CD4-positive, alpha-beta T cell treated with Interleukin-1 beta for 1 hour (primary cell): ENCODE measurements at places on chromosomes 1 and 21.

GRCh38 chr1:57163325-57163724, 197.5 kb upstream of the C8B start:
- DNase-seq: no peak

GRCh38 chr1:25255706-25256577, 8.7 kb upstream of the RSRP1 start:
- no peak for DNase-seq

- peak; percentile 88 for DNase-seq
Measured at GRCh38 chr1:64966158-64966971, at the start of gene JAK1. TSS of gene JAK1 (minus strand) at chr1:64966549. CDS start at chr1:64886264, 80,285 bp downstream.

GRCh38 chr1:172398970-172399755, 21.3 kb upstream of the C1orf105 start:
- no peak for DNase-seq

GRCh38 chr1:11650331-11650991, 3.8 kb downstream of the FBXO2 start:
- peak; percentile 87 for DNase-seq

DNA sequence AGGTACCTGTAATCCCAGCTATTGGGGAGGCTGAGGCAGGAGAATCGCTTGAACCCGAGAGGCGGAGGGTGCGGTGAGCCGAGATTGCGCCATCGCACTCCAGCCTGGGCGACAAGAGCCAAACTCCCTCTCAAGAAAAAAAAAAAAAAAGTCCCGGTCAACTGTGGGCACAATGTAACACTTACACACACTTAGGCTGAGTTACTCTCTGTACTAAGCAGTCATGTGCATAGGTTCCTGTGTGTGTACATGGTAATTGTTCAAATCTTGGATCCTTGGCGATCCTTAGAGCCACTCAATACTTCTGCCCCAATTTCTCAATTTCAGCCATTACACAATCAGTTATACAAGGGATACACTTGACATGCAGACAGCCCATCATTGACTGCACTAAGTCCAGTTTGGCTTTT, 11.6 kb downstream of the SDCCAG8 start:
- peak; percentile 30 for DNase-seq

GRCh38 chr1:184945678-184946412, 28.5 kb downstream of the NIBAN1 start:
- DNase-seq: no peak

DNA sequence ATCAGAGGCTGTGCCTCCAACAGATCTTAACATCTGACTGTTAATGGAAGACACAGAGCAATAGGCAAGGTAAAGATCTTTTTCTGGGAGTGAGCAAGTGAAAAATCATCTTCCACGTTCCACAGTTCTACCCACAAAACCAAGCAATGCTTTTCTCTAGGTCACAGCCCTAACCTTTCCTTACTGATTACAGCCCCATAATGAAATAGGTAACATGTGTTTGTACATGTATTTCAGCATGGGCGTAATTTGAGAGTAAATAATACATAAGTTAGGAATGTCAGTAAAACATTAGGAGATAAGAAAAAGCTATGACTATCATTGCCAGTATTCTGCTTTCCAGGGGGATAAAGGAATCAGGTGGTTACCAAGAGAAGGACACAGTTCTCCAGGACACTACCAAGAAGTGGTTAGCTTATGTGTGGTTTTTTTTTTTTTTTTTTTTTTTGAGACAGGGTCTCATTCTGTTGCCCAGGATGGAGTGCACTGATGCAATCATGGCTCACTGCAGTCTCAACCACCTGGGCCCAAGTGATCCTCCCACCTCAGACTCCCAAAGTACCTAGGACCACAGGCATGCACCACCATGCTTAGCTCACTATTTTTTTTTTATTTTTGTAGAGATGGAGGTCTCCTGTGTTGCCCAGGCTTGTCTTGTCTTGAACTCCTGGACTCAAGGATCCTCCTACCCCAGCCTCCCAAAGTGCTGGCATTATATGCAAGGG, 72.0 kb downstream of the DAP3 start:
- no peak for DNase-seq

GRCh38 chr1:89708751-89709375, 75.9 kb downstream of the LRRC8C start:
- DNase-seq: no peak

DNA sequence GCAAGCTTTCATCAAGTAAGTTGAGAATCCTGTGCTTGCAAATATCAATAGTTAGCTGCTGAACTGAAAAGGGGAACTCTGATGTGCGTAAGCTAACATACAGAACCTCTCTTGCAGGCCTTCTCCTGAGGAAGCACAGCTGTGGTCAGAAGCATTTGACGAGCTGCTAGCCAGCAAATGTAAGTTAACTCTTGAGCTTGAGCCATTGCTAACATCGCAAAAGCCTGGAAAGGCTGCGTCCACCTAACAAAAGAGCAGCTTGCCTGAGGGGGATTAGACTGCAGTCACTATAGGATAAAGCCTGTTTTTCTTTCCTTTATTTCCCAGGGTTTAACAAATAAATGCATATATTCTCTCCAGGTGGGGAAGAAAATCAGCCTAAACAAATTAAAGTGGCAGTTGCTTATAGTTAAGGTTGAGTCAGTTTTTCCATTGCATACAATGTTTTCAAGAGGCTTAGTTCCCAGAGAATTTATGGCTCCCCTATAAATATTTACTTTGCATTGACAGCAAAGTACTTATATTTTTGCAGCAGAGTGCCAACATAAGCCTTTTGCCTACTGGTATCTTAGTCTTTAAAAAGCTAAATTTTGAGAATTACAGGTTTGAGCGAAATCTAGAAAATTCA, 1.5 kb downstream of the RGS2 start:
- DNase-seq: no peak

DNA sequence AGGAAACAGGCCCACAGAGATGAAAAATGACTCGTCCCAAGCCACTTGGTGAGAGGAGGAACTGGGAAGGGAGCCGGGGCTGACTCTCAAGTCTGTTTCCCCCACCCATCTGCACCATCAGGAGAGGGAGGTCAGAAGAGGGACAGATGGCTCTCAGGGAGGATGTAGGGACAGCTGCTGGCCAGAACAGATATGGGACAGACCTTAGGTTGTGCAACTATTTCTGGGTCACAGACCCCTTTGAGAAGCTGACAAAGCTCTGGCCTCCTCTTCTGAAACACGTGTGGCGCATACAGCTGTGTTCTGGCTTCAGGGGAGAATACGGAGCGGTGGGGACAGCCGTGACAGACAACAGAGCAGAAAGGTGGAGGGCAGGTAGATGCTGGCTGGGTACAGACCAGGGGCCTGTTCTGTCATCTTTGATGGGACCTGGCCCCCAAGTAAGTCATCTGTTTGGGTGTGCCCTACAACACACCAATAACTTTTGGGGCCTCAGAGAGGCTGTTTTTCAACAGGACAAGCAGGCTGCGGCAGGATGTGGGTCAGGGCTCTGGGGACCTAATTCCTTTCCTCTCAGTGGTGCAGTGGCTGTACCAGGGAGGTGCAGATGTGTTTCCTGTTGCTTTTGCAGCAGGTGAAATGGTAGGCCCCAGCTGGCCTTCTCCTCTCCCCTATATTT, 7.3 kb downstream of the SH3BGRL3 start:
- DNase-seq: peak; percentile 78

DNA sequence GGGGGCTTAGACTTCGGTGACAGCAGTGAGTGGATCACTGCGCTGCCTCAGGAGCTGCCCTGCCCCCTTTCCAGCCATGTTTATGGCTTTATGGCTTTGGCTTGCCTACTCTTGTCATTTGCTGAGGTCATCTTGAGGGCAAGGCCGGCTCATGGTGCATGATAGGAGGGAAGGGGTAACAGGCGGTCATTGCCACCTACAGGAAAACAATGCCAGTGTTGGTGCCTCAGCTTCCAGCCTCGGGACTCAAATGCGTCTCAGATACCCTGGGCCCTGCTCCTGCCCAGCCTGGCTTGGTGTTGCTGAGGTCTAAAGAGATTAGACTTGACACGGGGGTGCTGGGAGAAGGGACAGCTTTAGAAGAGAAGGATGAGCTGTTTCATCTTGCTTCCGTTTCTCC, 14.5 kb downstream of the KDF1 start:
- no peak for DNase-seq

DNA sequence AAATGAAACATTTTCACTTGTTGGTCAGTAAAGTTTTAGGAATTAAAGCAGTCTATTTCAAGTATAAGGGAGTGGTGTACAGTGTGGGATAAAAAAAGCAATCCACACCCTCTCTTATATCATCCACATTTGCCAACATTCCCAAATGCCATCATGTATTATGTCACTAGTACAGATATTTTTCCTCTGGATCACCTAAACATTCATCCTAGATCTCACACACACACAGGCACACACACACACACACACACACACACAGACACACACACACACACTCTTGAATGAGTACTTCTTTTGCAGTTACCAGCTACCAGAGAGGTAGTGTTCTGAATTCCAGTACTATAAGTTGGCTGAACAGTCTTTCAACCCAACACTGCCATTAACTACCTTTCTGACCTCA, 1369.1 kb upstream of the ADGRL4 start:
- DNase-seq: no peak

- DNase-seq: no peak
Measured at GRCh38 chr1:11339346-11340232, 66.6 kb downstream of the UBIAD1 start.

GRCh38 chr1:183635099-183635605, 431 bp downstream of the ARPC5 start:
- no peak for DNase-seq

DNA sequence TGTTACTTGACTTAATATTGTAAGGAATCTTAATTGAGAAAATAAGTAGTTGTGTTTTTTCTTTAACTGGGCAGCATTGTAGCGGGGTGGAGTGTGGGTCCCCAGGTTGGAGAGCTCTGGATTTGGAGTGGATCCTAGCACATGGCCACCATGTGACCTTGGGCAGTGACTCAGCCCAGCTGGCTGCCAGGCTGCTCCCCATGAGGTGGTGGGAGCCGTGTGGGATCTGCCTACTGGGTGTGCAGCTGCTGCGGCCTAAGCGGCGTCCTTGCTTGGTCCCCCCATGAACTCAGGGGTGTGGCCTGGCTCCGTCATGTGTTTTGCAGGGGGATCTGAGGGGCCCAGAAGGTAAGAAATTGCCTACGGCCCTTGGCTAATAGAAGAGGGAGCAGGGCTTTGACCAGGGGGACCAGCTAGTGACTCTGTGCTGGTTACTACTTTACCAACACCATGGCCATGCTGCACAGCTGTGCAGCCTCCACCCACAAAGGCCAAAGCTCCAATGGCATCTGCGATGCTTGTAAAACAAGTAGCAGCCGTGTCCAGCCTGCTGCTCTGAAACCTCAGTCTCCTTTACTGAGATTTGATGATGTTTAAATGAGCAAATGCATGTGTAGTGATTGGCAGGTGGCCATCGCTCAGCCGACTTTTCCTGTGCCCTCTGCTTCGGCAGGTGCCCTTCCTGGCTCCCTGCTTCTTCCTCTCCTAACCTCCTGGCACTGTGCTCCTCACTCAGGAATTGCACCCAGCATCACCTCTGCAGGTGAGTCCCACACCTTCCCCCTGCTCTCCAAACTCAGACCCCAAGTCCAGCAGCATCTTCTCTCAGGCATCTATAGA, 68.3 kb downstream of the ADARB1 start:
- DNase-seq: no peak

DNA sequence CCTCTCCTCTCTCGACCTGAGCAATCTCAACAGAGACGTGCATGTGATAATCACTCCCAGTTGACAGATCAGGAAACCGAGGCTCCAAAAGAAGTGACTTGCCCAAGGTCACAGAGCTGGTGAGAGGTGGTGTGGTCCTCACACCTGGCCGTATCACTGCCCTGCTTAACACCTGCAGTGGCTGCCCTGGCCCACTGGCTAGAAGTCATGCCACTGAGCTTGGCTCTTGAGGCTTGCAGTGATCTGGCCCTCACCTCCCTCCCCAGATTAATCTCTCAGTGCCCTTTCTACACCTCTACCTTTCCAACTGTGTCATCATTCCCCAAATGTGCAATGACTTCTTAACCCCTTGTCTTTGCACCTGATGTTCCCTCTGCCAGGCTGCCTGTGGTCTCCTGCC, 38.8 kb downstream of the CDCP2 start:
- DNase-seq: no peak

GRCh38 chr1:167126811-167127210, 32.9 kb downstream of the STYXL2 start:
- DNase-seq: no peak

GRCh38 chr1:158799689-158800088, 18.7 kb upstream of the OR6N2 start:
- no peak for DNase-seq

GRCh38 chr1:201114245-201115131, 2.3 kb upstream of the CACNA1S start:
- DNase-seq: peak; percentile 74

- DNase-seq: no peak
Measured at GRCh38 chr1:119748040-119748439, 20.7 kb downstream of the HMGCS2 start.

DNA sequence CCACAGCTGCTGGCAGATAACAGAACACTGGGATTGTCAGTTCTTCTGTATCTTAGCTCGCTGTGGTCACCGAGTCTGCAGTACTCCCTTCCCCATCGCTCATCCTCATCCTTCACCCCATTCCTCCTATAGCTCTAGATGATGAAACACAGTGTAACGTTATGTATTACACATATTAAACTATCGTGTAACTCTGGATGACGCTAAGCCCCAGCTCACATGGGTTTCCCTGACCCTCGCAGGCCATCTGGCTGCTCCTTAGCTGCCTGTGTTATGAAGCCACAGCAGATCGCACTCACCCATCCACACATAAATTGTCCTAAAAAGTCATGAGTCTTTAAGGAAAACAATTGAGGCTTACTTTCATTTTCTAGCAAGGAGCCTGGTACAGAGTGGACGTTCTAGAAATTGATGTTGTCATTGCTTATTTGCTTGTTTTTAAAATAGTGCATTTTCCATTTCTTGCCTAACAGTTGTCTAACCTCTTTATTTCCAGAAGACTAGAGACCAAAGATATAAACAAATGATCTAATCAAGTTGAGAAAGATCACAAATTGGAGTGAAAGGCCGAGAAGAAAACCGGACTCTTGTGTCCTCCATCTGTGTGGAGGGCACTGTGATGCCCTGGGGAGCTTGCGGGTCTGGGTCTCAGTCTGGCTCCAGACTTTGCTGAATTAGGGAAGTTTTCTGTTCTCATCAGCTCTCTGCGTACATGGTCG, 24.3 kb upstream of the PCP4 start:
- DNase-seq: no peak

DNA sequence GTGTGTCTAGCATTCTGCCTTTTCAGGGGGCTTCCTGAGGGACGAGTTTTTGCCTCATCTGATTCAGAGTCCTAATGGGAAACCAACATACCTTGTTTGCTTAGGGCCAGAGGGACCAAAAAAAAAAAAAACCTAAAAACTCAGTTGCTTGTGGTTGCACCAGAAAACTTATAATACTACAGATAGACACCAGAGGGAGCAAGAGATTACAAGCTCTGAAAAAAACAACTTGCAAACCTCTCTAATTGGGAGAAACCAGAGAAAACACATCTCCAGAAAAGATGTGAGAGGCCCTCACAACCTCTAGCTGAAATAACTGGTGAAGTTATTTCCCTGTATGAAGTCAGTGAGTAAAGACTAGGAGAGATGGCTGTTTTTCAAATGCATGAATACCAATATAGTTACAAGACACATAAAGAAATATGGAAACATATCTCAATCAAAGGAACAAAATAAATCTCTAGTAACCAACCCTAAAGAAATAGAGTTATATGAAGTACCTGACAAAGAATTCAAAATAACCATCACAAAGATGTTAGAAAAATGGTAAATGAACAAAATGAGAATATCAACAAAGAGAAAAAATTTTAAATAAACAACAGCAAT, 233.7 kb upstream of the NFIA start:
- DNase-seq: no peak

- no peak for DNase-seq
Measured at GRCh38 chr21:37939251-37939650, 23.0 kb upstream of the KCNJ6 start.
